Effector memory CD4-positive, alpha-beta T cell (primary cell): ENCODE measurements at places on chromosomes 5 and 9.

DNA sequence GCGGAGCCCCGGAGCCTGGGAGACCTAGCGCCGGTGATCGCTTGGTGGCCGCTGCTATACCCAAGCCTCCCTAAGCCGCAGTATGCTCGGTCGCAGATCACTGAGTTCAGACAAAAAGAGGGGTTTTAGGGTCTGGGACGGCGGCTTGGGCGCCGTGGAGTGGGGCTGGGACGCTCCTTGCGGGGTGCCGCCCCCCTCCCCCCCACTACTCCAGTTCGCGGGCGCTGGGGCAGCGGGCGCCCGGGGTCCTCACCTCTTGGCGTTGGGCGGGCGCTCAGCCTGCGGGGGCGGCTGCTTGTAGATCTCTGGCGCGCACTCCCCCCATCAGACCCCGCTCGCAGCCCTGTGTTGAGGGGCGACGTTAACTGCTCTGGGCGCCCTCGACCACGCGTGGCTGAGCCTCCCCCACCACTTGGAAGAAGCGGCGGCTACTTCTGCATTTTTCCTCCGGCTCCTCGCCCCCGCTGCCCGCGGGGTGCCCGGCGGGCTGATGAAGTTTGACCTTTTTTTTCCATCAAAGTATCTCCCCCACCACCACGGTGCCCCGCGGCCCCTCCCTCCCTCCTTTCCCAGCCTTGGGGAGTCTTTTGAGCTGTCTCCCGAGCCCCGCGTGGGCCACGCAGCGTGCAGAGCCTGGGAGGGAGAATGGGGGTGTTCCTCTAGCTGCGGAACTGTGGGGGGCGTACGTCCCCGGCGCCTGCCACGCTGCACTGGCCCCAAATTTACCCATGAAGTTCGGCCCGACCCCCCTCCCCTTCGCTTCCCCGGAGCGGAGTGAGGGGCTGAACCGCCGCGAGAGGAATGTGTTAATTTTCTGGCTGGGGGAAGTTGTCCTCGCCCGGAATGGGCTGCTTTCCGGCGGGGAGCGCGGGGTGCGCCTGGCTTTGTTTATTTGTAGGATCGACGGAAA, 1.2 kb downstream of the CXXC5 start:
- DNase-seq, result no peak

GRCh38 chr9:113508111-113508749, 44.7 kb downstream of the RGS3 start:
- DNase-seq, result no peak

DNA sequence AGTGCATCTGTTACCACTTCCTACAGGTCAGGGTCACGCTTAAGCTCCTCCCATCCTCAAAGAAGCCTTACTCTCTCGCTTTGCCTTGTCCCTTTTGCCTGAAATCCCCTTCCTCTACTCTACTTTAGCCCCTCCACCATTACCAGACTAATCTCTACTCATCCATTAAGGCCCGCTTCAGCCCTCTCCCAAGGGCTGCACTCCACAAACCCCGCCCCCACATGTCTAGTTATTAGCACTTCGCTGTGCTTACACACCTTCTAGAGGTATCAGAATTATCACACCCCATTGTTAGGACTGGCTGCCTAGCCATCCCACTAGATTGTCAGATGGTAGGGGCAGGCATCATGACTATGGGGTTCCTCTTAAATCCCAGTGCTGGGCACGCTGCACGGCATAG, 565.7 kb upstream of the WWC1 start:
- DNase-seq, result no peak

DNA sequence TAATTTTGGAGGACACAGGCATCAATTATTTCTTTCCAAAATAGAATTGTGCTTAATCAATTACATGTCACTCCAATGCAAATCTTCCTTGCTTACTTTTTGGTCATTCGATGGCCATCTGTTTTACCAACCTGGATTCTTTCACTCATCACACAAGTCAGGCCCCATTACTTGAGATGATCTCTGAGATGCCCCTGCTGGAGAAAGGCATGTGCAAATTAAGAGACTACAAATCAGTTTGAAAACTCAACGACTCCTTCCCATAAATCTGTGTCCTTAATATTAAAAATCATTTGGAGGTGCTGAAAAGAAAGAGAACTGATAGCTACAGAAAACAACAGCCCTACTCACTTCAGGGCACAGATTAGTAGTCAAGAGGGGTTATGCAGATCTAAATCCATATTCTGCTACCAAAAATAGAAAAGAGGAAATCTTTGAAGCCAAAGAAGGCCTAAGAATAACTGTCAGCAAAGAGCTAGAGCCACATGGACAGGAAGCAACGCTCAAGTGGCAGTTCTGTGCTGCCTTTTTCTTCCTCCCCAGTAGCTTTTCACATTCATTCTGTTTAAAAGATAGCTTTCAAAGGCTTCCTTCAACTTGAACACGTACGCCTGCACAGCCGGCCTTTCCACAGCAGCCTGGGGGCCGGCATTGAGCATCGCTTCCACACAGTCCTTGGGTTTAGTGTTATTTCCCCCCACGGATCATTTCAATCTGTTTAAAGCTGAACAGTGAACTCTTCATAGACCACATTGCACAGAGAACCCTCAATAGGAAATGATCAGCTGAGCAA, 79.3 kb upstream of the MAP3K1 start:
- DNase-seq, result no peak

DNA sequence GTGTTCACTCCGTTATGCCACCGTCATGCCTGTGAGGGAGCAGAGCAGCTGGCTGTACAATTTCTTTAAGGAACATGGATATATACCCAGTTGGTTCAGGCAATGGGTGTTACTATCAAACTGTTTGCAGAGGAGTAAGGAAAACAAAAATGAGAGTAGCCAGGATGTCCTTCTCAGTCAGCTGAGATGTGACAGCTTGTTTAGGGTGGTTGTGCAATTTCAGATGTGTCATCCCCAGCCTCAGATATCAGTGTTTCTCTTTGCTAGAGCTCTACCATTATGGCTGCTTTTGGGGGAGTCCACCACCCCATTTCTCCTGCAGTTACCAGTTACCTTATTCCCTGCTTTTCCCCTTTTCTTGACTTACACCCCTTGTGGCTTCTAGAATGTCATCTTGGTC, 135.2 kb upstream of the SLC24A2 start:
- DNase-seq, result no peak

GRCh38 chr9:108586471-108587139, 269.2 kb downstream of the ACTL7B start:
- DNase-seq, result no peak

DNA sequence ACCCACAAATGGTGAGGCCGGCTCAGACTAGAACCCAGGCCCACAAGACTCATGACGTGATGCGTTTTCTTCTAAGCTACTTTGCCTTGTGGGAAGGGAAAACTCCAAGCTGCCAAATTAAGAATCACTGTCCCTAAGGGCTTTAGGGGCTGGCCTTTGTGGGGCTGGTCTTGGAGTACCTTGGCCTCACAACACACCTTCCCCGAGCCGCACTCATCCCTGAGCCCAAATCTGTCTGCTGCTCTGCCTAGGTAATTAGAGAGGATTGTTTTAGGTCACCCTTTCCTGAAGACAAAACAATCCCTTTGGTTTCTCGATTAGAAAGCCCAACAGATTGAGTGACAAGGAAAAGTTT, 137.3 kb downstream of the SEMA6A start:
- no peak for DNase-seq

DNA sequence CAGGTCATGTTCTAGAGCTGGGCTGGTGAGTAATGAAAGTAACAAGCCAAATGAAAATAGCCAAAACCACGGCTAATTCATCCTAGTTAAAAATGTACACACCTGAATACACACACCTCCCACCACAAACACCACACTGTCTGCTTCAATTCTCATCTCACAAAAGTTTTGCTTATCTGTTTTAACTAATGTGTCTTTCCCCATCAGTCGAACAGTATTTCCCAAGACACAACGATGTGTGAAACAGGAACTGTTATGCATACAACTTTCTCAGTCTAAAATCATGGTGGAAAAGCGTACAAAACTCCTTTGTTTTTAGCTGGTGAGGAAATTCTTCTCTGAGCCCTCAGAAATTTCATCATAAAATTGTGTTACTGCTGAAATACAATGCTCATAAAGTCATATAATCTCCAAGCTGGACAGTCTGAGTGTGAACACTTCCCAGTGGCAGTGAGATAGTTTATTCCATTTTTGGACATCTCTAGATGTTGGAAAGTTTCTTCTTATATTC, 242.4 kb downstream of the EFNA5 start:
- no peak for DNase-seq

GRCh38 chr5:40986666-40987065, 77.4 kb downstream of the C7 start:
- DNase-seq, result no peak

GRCh38 chr9:88930716-88931115, 60.6 kb upstream of the S1PR3 start:
- no peak for DNase-seq

DNA sequence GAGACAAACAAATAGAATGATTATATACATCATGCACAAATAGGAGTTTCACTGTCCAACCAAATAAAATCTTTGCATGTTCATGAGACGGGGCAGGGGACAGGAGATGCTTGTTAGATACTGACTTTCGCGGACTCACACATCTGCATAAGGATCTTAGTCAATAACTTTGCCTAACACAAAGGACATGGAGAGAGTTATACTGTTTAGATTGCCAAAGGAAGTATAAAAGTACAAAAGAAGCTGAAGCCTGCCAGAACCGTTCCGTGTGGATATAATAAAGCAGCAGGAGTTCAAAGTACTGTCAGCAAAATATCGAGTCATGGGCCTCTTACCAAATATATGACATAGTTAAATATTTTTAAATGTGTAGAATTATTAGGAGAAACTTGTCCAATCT, 1148.4 kb downstream of the EFNA5 start:
- no peak for DNase-seq

DNA sequence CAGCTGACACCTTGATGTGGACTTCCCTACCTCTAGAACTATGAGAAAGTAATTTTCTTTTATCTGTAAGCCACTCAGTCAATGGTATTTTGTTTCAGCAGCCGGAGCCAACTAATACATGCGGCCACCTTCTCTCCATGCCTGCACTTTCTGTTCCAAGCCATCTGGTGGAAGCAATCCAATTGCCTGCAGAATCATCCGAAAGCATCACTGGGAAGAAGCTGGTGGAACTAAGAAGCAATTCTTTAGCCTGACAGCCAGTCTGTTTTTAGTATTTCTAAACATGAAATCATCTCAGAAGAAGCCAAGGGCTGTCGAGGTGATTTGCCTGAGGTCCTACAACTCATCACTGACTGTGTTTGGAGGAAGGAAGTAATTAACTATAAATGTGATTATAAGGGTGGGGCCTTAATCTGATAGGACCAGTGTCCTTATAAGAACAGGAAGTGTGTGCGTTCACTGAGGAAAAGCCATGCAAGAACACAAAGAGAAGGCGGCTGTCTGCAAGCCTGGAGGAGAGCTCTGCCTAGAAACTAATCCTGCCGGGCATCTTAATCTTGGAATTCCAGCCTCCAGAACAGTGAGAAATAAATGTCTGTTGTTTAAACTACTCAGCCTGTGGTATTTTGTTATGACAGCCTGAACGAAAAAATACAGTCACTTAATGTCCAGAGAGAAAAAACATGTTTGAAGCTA, 49.1 kb downstream of the NXNL2 start:
- no peak for DNase-seq

DNA sequence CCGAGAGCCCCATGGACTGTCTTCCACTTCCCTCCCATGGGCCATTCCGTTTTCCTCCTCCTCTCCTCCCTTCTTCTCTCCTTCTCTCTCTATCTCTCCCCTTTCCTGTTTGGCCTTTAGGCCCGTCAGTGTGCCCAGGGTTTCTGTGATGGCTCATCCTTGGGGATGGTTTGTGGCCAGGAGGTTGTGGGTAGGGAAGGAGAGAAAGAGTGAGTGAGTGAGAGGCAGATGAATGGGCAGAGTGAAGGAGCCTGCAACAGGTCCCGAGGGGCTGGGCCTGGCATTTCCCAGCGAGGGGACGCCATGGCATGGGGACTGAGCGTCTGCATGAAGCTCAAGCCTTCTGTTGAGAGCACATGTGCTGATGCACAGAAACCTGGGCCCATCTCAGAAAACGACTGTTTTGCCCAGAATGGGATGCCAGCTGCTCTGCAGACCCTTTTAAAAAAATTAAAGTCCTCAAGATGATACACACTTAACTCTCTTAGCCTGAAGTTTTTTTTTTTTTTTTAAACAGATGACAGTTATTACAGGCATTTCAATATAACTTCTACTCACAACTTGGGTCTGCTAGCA, 69.1 kb downstream of the PRRT1B start:
- no peak for DNase-seq

GRCh38 chr5:2001300-2001699, 118.6 kb upstream of the IRX4 start:
- no peak for DNase-seq

DNA sequence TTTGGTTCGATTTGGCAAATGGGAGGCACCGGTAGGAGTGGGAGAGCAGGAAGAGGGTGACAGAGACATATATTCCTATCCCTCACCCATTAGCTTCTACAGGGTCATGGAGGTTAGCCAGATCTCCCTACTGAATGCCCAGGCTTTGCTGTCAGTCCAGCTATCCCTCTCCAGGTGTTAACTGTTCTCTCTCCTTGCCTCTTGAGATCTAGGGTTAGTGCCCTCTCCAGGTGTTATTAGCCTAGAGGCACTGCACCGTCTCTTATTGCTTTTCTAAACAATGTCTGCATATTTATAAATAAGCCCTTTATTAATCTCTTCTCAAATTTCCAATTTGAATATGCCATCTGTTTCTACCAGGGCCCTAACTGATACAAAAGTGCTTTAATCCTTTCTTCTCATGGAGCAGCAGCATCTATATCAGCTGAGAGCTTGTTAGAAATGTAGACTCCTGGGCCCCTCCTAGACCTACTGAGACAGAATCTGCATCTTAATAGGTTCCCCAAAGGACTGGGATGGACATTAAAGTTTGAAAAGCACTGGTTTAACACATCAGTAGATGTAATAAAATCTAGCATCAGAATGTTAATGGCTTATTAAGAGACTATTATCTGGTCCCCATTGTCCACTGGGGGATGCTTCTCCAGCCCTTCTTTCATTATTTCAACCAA, 322.5 kb upstream of the SLC24A2 start:
- DNase-seq, result no peak

DNA sequence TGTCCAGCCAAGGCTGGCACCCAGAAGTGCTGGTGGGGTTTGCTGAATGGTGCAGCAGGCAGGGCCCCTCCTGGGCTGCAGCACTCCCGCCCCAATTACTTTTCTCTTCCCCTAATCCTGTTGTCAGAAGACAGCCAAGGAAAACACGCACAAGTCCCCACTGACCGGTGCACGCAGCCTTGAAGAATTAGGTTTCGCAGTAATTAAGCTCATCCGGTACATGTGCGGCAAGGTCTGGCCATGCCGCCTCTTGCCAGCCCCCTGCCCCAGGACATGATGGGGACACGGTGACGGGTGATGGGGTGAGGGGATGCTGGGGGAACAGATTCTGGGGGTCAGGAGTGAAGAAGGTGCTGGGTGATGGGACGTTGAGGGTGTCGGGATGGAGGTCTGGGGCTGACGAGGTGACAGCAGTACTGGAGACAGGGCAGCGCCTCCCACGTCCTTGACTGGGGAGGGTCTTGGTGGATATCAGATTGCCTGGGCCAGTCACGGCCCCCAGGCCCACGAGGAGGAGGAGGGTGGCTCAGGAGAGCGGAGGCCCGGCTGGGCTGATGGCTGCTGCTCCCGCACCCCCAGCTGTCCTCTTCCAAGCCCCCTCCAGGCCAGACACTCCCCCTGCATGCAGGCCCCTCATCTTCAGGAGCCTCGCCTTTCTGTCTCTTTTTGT, 34.9 kb downstream of the BARX1 start:
- no peak for DNase-seq
